Right lobe of liver (tissue), 6 donors: ENCODE measurements at places on chromosomes 13 and 19. TPM values are rescaled to one million over a fixed set of nuclear protein-coding genes. Genes with fewer than 3 reads are reported as not detected.

DNA sequence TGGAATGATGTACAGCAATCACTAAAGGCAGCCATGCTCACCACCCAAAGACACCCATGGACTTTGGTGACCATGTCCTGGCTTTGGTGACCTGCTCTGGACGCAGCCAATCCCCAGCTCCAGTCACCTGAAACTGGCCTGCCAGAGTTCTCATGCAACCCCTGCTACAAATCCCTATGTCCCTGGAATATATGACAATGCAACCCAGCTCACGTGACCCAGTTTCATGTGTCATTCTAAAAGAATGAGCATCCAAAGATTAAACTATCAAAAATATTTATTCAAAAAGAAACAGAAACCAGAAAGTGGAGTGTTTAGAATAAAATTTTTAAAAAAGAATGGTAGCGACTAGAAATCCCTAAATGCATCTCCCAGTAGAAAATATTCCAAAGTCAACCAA, 203.3 kb upstream of the IRS2 start:
- no peak for DNase-seq

Gene PSG3
- not detected for total RNA-seq

Gene ZNF714
- 0.62 TPM for total RNA-seq

- no peak for DNase-seq
Measured at GRCh38 chr13:89862011-89862690, 1485.3 kb upstream of the MIR17HG start.

DNA sequence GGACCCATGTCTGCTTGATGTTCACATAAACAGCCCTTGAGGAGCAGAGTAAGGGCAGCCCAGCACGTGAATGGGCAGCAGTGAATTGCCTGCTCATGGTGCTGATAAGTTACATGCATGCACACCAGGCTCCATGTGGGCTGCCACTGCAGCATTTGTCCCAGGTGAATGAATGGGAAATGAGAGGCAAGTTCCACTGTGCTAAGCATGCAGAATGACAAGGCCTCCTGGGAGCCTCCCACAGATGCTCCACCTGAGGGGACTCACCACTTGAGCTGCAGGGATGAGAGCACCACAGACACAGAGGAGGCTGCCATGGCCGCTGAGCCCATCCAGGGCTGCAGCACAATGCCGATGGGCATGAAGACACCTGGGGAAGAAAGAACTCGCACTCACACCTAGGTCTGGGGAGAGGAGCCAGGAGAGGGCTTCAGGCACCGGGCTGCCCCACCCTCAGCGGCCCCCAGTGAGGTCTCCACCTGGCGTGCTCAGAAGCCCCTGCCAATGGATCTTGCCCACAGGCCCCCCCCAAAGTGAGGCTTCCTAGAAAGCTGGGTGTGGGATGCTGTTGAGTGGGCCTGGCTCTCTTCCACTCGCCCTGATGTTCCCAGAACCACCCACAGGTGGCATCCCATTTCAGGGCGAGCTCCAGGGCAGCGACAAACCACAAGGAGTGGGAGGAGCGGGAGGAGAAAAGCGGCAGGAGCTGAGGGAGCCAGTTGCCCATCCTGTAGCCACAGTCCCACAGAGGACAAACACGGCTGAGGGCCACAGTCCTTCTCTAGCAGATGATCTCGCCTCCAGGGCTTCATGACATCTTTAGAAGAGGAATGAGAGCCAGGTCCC, 73.8 kb downstream of the CCDC70 start:
- no peak for DNase-seq

Gene IGFL1
- not detected for total RNA-seq
